Stimulated activated CD4-positive, alpha-beta T cell treated with anti-CD3 and anti-CD28 coated beads, TNF-alpha, amount 100 ng/mL, for 4 hours (primary cell): ENCODE measurements at places on chromosomes 3 and 15.

DNA sequence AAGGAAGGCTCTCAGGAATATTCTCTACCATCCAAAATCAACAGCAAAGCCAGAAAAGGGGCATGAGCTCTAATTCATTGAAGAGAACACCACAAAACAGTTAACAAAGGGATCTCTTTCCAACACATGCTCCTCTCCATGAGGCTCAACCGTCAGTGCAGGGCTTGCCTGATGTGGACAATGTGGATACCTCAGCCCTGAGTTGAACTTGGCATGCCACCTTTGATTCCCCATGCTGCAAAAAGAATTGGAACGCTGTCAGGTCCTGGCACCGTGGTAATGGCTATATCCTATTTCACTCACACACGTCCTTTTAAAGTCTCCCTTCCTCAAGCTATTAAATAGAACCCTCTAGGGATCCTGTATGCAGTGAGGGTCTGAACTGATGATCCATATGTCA, 30.7 kb upstream of the IP6K2 start:
- DNase-seq: no peak

GRCh38 chr3:100155128-100155527, 40.8 kb upstream of the FILIP1L start:
- no peak for DNase-seq

GRCh38 chr15:93245661-93246042, 156.6 kb upstream of the RGMA start:
- DNase-seq: no peak

DNA sequence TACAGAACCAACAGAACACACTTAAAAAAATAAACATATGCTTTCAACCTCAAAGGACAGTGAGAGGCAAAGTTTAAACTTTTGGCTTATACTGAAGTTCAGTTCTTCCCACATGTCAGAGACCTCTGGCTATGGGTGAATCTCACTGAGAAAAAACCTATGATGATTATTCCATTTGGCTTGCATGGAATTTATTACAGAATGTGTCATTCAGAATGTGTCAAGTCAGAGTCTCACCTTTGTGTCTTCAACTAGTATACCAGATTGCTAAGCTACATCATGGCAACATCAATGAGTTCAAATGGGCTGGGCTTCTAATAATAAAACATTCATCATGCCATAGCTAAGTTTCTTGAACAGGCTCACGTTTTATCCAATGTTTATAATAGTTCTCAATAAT, 987.0 kb downstream of the NTRK3 start:
- DNase-seq: no peak

DNA sequence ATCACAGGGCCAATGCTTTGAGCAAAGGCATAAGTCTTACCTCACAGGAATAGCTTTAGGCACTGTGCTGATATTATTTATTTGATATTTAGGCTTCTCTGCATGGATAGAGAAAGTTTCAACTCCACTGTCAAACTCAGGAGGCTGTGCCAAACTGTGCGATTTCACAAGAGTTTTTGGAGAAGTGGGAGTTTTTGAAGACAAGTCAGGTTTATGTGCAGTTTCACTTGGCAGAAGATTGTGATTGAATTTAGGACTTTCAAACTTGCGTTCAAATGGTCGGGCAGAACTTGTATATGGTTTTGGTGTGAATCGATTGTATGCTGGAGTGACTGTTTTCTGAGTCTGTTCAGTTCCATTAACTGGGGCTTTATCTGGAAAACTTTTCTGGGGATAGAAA, 113.7 kb downstream of the TJP1 start:
- no peak for DNase-seq

GRCh38 chr3:172155897-172156585, 116.7 kb downstream of the FNDC3B start:
- no peak for DNase-seq

- DNase-seq: no peak
Measured at GRCh38 chr3:140843656-140844055, 98.0 kb upstream of the SLC25A36 start.

GRCh38 chr3:11774296-11774877, 72.3 kb downstream of the TAMM41 start:
- no peak for DNase-seq
